T1000 (cell line): ENCODE measurements at places on chromosomes 16 and 17.

- no peak for DNase-seq
Observed at GRCh38 chr16:65574326-65574966, 452.6 kb upstream of the CDH11 start.

GRCh38 chr17:30173649-30174048 is 57.0 kb downstream of the NSRP1 start:
- DNase-seq, result no peak

DNA sequence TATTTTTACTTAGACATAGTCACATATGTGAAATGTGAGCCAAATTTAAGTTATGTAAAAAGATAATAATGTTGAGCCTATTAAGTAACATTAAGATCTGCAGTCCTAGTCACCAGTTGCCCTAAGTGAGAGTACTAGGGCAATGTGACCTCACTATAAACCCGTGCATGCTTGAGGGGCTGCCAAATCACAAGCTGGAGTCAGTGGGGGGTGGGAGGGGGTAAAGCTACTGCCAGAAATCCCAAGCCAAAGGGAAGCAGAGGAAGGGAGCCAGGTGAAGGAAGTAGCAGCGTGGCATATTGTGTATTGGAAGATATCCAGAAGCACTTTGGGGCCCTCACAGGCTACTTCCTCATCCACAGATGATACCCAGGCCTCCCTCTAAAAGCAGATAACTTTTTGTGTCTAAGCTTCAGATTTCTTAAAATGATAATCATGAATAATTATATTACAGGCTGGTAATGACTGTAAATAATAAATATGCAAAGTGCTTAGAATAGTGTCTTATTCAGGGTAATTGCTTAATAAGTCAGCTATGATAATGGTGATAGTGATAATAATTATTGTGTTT is 134.1 kb downstream of the CA10 start:
- DNase-seq, result no peak

- DNase-seq, result no peak
Observed at GRCh38 chr17:30236766-30237165, 1.3 kb upstream of the SLC6A4 start.

DNA sequence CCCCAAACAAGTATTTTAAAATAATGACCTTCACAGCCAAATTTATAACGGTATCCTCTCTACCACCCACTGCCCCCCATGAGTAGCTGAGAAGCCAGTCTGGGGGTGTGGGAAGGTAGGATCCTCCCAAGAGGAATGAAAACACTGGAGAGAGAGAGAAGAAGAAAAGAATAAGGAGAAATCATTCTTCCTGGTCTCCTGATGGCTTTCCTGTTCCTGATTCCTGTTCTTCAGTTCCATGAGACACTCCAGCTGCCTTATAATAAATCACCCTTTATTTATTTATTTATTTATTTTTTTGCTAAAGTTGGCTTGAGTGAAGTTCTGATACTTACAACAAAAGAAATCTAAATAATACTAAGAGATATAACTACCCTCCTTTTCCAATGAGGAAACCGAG is 56.4 kb upstream of the FAM20A start:
- no peak for DNase-seq

DNA sequence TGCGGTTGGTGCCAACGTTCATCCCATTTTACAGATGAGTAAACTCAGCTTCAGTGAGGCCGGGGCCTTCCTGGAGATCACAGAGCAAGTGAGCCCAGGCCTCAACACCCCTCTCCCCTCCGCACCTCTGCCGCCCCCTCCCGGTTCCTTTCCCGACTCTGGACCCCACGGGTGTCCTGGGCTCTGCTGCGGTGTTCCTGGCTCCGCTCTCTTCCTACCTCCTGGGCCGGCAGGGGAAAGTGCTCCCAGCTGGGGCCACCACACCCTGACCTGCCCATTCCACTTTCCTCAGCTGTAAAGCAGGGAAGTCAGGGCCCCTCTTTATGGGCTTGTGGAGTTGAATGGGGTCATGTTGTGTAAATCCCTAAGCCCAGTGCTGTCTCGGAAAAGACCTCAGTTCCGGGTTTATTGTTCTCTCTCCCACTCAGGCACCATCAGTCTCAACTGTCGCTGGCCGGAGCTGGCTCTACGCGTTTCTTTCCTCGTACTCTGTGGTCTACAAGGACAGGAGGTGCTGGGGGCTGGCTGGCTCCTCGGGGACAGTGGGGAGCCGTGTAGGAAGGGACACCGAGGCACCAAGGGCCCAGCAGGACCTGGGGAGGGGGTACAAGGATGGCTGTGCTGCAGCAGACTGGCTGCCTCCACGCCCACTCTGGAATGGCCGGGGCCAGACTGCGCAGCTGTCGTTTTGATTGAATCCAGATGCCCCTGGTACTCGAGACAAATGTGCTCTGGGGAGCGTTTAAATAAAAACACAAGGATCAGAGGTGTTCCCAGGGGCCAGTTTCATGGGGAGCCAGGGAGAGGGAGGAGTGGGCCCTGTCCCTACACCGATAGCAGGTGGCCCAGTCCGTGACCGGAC is 21.7 kb upstream of the ACSF3 start:
- DNase-seq, result no peak

- no peak for DNase-seq
Observed at GRCh38 chr16:89035669-89036570, 57.7 kb upstream of the ACSF3 start.

GRCh38 chr16:2039274-2040031 is 8.2 kb downstream of the NTHL1 start:
- DNase-seq, result no peak

DNA sequence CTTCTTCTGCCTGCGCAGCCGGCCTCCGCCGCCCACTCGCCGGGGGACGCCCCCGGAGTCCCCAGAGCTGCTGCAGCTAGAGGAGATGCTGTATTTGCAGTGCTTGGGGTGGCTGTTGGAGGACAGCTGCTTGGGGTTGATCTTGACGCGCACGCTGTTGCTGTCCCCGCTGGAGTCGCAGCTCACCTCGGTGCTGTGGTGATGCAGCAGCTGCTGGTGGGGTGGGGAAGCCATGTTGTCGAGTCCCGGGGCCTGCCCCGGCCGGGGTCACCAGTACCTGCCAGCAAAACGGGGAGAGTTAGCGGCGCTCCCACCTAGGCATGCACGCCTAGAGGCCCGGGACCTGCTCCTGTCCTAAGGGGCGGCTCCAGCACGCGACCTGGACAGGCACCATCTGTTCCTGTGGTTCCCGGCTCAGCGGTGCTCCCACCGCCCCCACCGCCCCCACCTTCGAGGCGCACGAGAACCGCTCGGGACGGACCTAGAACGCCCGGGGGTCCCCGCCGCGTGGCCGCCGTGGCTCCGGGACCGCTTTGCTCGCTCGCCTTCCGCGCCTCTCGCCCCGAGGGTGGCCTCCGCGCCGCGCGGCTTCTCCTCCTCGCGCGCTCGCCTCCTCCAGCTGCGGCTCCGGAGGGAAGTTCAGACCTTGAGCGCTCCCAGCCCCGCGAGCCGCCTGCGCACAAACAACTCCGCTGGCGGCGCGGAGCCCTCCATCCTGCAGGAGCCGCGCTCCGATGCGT is 863 bp downstream of the ADCY9 start:
- DNase-seq, result peak; percentile 21

DNA sequence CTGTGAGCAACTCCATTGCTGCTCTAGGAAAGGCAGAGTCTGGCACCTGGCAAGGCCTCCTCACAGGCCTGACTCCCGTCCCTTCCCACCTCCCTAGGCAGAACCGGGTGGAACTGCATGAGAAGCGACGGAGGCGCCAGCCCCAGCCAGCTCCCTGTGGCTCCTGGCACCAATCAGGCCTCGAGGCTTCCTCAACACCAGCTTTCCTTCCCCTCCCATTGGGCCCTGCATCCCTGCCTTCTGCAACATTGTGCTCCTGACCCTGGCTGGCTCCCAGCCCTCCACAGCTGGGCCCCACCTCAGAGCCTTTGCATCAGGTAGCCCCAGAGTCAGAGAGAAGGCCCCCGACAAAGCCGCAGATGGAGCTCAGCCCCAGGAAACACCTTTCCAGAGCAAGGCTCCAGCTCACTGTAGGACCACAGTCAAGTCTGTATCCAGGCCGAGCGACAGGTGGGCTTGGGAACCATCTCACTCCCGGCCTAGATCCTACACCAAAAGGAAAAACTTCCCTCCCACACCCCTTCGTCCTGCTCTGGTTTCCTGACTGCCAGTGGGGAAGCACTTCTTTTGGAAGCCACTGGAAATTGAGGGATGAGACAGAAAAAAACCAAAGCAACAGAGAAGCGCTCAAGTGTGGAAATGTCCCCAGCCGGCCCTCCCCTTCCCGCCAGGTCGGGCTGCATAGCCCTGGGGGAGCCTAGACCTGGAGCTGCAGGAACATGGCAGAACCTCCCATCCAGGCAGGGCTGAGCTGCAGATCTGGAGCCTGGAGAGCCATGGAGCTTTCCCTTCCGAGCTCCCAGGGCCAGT is 31.0 kb downstream of the LRRC75A start:
- no peak for DNase-seq

DNA sequence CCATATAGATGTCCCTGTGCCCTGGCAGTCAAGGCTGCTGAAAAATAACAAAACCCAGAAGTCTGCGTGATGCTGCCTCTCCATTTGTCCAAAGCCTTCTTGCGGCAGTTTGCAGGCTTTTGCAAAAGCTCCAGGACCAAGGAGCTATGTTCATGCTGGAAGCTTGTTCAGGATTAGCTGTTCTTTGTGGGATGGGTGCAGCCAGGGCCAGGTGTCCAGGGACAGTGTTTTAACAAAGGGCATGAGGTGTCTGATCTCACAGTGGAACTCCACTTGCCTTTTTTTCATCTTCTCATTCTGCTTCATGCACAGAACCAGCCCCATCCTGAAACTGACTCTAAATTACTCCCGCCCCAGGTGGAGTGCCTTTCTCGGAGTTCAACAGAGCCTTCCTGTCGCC is 31.7 kb upstream of the STH start:
- DNase-seq, result no peak

DNA sequence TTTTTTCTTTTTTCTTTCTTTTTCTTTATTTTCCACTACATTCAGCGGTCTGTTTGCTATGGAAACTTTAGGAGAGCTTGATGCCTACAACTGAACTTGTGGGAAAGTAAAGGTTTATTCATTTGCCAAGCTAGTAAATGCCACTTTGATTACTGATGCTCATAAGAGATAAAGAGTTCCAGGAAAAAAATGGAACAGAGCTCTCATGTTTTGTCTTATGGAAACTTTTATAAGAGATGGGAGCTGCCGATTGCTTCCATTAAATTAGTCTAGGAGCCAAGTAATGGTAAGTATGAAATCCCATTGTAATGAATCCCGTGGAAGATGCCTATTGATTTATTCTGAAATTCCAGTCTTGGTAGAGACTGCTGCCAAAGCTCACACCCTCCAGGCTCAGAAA is 7.1 kb downstream of the ANKFN1 start:
- DNase-seq, result no peak

DNA sequence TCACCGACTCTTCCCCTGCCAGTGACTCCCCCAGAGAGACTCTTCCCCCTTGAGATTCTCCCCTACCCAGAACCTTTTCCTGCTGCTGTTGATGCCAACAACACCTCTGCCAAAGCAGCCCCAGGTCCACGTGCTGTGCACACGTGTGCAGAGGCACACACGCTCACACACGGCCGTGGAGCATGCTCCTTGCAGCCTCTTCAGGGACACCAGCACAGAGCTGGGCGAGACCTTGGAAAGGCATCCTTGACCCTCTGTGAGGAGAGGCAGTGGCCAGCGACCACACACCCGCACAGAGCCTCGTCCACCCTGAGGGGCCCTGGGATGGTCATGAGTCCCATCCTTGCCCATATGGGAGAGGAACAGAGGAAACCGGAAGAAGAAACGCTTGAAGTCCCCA is 181.9 kb downstream of the RBFOX3 start:
- DNase-seq, result no peak

- DNase-seq, result peak; percentile 39
Observed at GRCh38 chr16:75265911-75266701, 14.7 kb upstream of the BCAR1 start.

- no peak for DNase-seq
Observed at GRCh38 chr16:2337431-2338296, 2.9 kb downstream of the ABCA3 start.

DNA sequence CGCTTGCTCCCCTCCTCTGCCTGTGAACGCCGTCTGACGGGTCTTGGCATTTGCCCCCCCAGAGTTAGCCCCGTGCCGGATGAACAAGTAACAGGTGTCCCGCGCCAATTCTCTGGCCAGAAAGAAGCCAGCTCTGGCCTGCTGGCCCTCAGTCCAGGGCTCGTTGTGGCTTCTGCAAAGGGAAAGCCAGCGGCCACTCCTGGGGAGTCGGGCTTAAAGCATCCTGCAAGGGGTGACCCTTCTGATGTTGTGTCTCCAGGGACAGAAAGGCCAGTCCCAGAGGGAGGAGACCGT is 18.4 kb upstream of the OSGIN1 start:
- DNase-seq, result no peak

- DNase-seq, result no peak
Observed at GRCh38 chr17:78976907-78977680, 2.6 kb downstream of the LGALS3BP start.

GRCh38 chr17:80393241-80393890 is 21.6 kb upstream of the ENDOV start:
- DNase-seq, result no peak

DNA sequence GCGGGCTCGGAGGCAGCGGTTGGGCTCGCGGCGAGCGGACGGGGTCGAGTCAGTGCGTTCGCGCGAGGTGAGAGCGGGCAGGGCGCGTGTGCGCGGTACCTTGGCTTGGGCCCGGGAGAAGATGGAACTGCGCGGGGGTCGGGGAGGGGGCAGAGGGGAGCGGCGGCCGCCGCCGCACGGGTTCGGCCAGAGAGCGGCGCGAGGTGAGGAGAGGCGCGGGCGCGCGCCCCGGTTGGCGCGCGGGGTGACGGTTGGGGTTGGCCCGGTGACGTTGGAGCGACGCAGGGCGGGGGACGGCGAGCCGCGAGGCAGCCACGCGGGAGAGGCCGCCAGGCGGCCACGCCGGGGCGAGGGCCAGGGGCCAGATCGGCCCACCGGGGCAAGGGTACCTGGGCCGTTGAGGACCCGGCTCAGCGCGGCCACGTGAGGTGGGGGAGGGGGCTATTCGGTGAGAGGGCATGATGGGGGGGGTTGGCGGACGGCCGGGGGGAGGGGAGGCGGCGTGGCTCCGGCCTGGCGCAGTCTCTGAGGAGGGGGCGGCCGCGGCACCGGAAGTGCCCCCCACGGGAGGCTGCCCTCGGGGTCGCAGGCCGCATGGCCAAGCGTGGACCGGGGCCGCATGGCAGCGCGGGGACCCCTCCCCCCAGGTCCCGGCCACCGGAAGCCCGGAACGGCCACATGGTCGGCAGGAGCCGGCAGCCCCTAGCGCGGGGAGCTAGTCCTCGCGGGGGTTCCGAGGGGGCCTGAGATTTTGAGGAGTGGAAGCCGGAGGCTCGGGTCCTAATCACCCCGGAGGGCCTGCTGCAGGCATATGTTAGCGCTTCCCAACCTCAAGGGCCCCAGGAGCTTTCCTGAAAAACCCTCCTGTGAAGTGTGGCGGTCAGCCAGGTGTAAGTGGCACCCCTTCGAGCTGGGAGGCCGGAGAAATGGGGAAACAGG is 527 bp downstream of the EIF5A start:
- DNase-seq, result no peak
